ENCODE measurements at places on chromosomes 3 and 15.

GRCh38 chr3:14905055-14905657 lies 42.2 kb upstream of the NR2C2 start:
- no peak for DNase-seq

DNA sequence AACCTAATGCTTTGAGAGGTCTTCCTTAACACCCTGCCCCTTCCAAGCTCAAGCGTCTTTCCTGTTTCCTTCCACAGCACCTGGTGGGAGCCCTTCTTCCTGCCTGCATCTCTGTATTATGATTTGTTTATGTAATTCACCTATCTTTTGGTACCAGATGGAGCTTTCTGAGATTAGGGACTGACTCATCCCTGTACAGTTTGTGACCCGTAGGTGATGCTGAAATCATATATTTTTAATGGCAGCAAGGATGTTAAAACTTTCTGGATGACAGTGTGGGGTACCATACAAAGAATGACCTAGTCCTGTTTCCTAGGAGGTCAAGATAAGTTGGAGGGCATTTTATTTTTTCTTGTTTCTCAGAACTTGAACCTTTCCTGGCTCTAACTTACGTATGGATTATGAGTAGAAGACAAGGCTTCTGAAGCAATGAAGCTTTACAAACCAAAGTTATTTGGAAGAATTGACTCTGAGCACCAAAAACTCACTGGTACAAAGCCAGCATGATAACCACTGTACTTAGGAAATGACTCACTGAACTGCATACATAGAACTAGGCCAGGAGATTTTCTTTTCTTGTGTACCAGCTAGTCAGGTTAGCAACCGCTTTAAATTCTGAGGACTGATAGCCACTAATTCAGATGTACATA lies 46.6 kb downstream of the HHLA2 start:
- no peak for DNase-seq

GRCh38 chr3:127226457-127226856 lies 33.5 kb downstream of the PRR23E start:
- DNase-seq = no peak

DNA sequence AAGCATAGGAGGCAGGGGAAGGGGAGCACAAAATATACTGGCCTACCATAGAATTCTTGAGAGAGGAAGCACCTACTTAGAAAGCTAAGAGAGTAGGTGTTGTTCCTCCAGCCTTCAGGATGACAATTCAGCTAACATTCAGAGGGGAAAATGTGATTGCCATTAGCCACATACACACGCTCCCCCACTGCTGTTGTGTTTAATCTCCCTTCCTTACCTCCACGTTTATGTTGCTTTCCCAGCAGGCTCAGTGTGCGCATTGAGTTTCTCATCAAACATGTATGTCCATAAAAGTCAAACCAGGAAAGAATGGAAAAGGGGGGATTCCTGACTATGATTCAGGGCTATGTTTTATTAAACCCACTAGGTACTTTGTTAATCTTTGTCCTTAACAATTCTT lies 145.2 kb upstream of the CHRM5 start:
- DNase-seq = no peak

DNA sequence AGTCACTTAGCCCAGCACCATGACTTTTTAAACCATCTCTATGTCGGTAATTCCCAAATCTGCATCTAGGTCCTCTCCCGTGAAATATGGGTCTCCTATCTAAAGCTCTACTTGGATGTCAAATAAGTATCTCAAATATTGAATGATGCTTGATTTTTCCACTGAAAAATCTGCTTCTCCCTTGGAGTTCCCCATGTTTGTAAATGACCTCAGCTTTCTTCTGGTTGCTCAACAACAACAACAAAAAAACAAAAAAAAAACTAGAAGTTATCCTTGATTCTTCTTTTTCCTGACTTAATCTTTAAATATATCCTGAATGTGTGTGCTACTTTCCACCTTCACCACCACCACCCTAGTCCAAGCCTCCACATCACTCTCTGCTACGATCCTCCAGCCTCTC lies 307.5 kb upstream of the UBE2E2 start:
- no peak for DNase-seq

- DNase-seq = peak; percentile 22
These were observed 1077.0 kb downstream of the ROBO2 start for GRCh38 chr3:78116874-78117273.

GRCh38 chr15:64464276-64465005 lies 4.1 kb downstream of the ZNF609 start:
- no peak for DNase-seq

DNA sequence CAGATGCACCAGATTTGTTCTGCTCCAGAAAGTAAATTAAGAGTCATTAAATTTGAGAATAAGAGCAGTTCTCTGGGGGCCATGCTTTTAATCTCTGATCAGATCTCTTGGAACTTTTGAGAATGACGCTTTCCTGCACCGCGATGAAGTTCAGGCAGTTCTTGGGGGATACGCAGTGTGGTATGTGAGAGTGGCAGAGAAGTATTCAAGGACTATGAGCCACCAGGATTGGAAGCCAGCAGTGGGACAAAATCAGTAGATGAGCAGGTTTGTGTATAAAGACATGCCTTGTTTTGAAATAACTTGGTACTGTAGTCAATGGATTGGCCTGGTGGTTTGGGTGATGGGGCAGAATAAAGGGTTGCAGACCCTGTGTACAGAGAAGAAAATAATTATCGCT lies 483.6 kb downstream of the ERC2 start:
- no peak for DNase-seq

DNA sequence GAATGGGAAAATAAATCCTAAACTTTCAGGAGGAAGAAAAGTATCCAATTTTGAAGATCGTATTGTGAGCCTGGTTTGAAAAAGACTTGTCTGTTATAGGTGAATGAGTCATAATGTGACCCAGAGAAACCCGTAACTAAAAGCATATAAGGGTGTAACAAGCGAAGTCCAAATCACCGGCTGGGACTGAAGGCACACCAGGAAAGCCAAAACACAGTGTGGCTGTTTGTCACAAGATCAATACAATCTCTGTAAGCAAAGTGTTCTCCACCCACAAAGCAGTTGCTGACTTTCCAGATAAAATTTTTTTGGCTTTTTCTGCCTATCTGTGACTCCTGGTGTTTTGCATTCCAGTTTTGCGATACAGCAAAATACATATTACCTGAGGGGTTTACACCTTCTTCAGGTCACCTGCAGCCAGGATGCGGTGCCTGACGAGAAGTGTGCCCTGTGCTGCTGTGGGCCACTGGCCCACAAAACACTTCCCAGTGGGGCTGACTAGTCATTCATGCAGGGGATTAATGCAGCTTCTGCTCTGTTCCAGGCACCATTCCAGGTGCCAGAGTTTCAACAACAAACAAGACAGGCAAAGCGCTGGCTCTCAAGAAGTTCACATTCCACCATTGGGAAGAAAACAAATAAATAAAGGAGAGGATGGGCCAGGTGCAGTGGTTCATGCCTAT lies 14.4 kb downstream of the HES1 start:
- no peak for DNase-seq

DNA sequence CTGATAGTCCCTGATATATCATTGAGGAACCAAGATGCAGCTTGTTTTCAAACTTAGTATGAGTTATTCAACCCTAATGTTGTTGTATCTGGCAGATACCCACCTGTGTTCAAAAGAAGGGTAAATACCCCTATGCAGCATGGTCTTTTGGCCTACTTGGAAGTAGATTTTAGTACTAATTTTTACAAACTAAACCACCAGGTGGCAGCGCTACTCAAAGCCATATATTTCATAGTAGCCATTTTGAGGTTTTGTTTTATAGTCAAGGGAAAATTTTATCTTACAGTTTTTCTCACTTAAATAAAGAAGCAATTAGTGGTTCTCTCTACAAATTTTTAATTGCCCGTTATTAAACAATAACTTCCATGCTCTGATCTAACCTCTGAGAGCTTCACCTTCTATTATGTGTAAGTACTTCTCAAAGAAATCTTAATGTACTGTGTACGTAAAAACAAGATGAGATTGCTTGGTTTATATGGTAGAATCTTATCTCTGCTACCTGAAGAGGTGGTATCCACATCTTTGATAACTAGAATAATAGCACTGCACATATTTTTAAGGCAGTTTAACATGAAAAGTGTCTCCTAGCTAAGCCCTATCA lies 31.5 kb upstream of the MLF1 start:
- DNase-seq = no peak

GRCh38 chr15:82177291-82178010 lies 85.1 kb downstream of the EFL1 start:
- DNase-seq = no peak

DNA sequence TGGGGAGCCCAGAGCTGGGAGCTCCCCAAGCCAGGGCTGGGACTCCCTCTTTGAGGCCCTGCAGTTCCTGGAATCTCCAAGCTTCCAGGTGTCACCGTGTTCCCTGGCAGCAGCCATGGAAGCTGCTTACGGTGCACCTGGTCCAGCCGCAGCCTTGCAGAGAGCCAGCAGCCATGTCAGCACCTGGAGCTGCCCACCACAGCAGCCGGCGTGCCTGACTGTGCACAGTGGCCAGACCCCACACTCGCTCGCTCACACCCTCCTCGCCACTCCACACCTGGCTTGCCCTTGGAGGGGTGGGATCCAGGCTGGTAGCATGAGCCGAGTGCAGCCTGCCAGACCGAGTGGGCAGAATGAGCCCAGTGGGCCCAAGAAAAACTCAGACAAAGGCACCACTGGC lies 14.8 kb upstream of the HTR3E start:
- DNase-seq = no peak

DNA sequence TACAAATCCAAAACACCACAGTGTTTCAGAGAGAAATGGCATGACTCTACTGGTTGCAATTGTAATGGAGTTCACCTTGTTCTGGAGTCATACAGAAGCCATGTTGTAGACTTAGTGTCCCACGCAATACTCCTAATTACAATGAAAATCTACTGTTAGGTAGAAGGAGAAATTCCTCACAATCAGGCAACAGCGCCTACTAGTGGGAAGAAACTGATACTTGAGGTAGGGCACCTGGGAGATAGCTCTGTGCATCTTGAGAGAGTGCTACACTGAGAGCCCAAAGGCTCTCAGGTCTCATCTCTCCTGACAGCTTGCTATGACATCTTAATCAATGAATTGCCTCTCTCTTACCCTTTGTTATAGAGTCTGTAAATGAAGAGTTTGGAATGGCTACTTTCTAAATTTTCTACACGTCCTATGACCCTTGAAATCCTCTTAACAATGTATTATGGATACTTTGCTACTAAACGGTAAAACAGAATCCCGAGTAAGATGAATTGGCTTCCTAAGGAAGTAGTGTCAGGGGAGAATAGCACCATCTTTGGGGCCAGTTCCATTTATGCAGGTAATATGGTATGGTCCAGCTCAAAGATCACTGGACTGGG lies 422.7 kb upstream of the TPRG1 start:
- no peak for DNase-seq

DNA sequence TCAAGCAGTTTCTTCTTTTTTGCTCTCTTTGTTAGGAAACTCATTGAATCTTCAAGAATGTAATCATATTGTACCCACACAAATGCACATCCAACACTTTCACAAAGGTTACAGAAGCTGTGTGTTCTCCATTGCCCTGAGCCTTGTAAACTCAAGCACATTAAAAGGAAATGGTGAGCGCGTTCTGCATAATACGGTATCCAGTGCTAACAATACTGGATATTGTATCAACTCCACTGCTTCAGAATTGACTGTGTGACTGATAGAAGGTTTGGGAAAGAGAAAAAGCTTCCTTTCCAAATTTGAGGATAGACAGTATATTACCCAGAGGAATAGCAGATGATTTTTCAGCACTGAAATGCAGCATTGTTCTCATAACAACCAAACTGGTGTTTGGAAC lies 268.9 kb upstream of the RBMS3 start:
- DNase-seq = no peak

DNA sequence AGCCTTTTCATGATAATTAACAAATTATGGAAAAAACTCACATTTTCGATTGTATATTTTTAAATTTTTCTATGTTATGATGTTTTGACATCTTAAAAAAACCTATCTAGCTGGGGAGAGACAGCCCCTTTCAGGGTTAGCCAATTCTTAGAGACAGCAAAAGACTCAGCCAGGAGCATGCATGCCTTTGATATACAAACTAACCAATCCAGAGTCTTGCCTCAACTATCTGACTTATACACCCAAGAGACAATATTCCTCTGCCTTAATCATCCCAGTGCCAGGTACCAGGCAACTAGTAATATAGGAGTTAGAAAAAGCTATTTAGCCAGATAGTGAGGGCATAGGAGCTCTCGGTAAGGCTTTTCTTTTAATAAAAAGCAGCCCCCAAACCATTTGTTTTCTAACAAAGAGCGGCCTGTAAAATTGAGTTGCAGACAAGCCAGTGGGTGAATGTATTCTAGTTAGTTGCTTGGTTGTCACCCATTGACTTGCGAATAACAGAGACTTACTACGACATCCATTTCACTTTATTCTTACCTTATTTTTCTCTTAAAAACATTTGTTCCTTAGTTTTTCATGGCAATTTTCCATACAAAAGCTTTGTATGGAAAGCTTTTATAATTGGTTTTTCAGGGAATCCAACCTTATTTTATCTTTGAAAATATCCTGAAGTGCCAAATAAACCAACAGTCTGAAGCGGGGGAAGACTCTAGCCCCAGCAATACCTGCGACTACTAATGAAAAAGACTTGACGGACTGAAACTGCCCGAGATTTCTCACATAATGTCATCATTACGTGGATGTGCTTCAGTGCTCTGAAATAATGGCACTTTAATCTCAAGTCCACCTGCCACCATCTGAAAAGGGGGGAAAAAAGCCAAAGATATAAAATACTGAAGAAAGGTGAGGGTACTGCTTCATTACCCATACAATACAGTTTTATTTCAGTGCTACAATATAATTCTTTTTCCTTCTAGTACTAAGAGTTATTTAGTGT lies 64.6 kb upstream of the ATP2C1 start:
- DNase-seq = no peak

GRCh38 chr3:67047051-67047450 lies 48.9 kb downstream of the KBTBD8 start:
- DNase-seq = no peak

DNA sequence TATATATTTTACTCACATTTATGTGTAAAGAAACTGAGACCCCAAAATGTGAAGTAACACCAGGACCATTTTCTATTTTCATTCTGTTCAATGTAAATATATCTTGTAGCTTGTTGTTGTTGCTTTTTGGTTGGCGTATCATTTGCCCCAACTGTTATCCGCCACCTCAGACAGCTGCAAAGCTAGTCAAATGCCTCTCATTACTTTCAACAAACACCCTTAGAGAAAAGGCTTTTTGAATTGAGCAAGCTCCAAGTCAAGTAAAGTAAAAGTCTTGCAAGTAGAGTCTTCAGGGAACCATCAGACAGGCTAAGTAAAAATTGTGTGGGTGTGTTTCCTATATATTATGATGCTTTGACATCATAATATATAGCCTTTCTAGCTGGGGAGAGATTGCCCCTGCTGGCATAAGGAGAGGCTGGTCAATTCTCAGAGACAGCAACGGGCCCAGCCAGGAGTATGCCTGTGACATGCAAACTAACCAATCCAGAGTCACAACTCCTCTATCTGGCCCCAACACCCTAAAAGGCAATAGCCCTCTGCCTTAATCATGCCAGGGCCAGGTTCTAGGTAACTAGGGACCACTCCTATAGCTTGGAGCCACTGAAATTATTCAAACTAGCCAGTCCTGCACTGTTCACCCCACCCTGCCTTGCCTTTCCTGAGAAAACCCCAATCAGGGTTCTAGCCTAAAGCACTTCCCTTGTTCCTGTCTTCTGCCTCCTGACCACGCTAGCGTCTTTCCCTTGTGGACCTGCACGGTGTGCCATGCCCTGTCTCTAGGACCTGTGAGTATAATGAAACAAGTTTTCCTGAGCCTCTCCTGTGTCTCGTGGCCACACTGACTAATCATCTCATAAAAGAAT lies 75.6 kb downstream of the RAD18 start:
- no peak for DNase-seq
